ENCODE measurements at places on chromosomes 5 and 9.
A peak's percentile ranks its signal among the peaks of the same experiment; 100 is the strongest.

DNA sequence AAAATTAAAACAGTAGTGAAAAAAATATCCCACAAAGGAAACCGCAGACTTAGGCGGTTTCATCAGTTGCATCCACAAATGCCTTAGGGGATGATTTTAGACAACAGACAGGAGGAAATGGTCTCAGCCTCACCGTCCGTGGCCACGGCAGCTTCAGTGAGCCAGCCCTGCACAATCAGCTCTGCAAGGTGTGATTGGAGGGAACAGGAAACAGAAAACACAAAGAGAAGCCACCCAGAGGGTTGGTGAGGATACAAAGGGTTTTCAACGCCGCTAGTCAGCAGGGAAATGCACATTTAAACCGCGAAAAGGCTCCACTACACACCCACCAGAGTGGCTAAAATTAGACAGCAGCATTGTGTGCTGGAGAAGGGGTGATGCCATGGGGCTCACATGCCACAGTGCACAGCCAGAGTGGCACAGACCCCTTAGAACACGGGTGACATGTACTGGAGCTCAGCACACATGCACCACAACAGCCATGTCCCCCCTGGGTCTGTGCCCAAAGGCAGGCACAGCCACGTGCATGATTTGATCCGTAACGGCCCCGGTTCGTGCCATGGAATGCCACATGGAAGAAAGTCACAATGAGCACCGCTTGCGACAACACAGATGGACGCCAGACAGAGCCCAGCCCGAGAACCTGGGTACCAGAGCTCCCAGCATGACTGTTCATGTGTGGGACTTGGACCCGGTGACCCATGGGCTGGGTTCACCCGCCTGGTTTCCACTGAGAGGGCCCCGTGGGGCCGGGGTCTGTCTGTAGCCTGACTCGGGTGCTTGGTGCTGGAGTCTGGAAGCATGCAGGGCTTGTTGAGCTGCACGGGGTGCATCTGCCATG, 18.3 kb upstream of the TERT start:
- DNase-seq, result peak; percentile 24

GRCh38 chr5:141051521-141051866, 320 bp downstream of the PCDHB1 start:
- no peak for DNase-seq

DNA sequence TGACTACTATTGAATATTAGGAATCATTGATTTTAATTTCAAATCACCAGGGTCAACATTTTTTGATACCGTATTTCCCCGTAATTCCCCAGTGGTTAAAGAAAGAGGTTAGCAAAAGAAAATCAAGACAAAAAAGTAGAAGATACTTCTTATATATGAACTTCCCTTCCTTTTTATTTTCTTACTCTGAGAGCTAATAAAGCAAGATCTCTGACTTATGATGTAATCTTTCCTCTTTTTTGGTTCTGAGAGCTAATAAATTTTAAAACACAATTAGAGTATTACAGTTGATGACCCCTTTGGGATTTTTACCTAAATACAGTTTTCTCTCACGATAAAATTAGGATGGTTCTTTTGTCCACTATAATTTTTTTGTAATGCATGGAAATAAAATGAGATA, 9.2 kb upstream of the FYB1 start:
- DNase-seq, result no peak

DNA sequence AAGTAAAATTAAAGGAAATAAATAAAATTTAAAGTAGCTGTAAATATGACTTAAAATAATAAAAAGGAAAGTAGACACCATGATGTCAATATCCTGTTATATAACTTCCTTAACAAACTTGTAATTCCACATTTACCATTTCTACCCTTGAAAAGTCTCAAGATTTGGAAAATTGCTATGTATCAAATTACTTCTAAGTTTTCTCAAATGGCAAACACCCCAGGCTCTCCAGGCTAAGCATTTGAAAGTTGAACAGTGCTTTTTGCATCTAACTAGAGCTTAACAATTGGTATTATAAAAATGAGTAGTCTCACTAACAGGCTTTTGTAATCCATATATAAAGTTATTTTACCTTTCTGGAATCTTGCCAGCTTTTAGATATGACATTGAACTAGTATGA, 41.5 kb upstream of the MACIR start:
- no peak for DNase-seq

DNA sequence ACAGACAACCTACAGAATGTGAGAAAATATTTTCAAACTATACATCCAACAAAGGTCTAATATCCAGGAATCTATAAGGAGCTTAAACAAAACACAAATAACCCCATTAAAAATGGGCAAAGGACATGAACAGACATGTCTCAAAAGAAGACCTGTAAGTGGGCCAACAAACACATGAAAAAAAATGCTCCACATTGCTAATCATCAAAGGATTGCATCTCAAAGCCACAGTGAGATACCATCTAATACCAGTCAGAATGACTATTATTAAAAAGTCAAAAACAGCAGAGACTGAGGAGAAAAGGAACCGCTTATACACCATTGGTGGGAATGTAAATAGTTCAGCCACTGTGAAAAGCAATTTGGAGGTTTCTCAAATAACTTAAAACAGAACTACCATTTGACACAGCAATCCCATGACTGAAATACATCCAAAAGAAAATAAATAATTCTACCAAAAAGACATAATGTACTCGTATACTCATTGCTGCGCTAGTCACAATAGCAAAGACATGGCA, 39.1 kb upstream of the C5orf63 start:
- DNase-seq, result no peak

GRCh38 chr9:97480174-97480573, 21.3 kb upstream of the TMOD1 start:
- no peak for DNase-seq

DNA sequence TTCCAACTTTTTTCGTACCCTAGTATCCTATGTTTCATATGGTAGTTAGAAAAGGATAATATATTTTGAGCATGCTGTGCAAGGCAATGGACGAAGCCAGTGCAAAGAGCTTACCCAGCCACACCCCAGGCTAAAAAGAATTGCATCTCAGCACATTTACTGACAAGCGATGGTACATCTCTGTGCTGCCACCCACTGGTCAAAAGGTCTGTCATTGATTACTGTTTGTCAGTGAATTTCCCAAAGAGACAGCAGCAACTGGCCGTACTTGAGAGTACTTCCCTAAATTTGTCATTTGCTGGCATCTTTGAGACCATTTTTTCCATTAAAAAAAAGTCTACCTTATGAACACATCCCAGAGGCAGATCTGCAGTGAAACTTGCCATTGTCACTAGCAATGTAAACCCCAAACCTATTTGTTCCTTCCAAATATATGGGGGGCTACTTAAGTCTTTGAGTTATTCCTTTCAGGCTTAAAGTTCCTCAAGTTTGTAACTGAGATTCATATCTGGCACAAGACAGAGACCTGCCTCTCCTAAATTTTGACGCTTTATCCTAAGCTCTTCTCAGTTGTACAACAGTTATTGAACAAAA, 184.3 kb downstream of the CTNND2 start:
- no peak for DNase-seq

- no peak for DNase-seq
Observed at GRCh38 chr9:31393240-31393639, 991.2 kb upstream of the ACO1 start.

DNA sequence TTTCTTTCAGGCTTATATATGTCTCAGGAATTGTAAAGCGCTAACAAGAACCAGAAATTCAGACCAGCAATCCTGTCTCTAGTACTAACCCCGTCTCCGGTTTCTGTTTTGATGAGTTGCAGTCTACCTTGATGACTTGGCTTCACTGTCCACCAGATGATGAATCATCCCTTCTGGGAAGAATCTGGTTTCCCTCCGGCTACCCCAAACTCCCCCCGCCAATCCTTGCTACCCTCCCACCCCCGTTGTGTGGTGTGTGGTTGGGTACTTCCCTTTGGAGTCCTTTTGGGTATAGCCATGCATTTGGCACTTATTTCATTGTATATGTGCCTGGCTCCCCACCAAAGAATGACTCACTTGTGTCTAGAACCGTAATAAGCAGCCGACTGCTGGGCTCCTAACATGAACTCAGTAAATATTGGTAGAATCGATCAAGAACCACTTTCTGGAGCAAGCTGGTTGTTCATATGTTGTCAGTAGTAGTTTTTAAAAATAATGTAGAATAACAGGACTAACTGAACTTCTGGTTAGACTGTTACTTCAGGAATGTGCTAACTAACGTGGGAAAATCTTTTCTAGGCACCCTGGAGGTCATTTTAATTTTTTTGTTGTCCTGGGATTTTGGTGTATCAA, 8.3 kb upstream of the TGFBI start:
- DNase-seq, result no peak

DNA sequence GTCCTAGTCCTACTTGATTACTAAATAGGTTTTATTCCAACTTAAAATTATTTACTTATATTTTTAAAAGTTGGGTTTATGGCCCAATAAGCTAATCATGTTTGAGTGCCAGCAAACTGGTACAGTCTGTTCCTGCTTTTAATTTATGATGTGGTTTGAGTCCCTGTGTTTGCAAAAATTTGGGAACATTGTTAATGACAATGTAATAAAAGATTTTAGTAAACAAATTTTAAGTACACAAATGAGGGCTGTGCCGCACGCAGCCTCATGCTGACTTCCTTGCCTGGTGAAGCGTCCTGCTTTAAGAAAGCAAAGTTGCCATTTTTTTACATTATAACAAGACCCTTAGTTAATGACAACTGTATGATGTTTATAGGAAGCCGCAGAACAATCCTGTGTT, 96.8 kb upstream of the MAP1B start:
- no peak for DNase-seq

- DNase-seq, result no peak
Observed at GRCh38 chr5:136776022-136776927, 410.9 kb upstream of the TRPC7 start.

- no peak for DNase-seq
Observed at GRCh38 chr9:93124793-93125192, 9.3 kb downstream of the NINJ1 start.

- DNase-seq, result no peak
Observed at GRCh38 chr9:100070104-100071041, 28.4 kb downstream of the ERP44 start.

GRCh38 chr5:56288873-56289601, 55.9 kb upstream of the ANKRD55 start:
- DNase-seq, result no peak

DNA sequence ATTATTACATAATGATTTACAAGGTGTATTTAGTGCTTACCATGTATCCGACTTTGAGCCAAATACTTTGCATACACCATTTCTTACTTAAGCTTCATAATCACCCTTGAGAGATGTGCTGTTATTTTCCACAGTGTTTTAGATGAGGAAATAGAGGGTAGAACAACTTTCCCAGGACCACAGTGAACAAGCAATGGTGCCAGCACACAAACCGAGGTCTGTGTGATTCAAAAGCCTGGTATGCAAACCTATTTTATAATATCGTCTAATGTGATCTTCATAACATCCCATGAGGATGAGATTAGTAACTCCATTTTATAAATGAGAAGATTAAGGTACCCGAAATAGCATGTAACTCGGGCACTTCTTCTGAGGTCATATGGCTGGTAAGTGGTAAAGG, 294.7 kb downstream of the NSG2 start:
- no peak for DNase-seq

DNA sequence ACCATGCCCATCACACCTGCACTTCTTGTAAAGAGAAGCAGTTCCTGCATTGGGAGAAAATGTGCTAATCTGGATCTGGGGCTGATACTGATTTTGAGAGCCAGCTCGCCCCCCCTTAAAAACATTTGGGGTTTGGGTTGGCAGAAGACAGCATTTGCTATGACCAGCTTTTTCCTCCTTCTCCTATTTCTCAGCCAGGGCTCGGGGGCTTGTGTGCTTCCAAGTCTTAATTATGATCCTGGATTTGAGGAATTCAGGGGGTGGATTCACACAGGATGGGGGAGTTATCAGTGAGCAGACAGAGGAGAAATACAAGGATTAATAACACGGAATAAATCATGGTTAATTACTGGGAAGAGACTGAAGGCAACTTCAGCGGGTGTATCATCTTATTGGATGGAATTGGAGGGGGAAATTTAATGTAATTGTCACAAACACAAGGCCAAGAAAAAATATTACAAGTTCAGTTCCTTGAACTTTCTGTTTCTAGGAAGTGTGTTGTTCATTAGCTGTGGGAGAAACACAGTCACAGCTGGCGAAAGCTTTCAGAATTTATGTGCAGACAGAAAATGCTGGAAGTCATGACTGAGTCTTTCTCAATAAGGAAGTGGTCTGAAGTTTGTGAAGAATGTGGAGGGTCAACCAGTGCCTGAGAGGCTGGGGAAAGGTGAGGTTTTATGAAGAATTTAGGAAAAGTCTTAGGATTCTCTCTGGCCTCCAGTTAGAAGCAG, 15.3 kb downstream of the C9orf152 start:
- DNase-seq, result no peak

DNA sequence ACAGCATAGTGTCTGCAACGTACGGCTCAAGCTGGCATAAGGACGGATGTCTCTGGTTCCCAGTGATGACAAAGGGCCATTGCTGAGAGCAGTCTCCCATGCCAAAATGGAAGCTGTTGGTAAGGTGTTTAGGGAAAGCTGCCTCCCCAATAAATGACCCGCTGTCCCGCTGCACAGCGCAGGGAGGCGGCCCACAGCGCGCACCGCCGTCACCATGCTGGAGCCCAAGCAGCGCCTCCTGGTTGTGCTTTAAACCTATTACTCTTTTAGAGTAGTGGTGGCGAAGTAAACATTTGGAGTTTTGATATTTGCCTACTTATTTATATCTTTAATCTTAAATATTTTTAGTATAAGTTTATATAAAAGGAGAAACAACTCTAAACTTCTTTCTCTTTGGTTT, 70.4 kb upstream of the C5orf63 start:
- no peak for DNase-seq

GRCh38 chr9:34575241-34575640, 14.3 kb downstream of the CNTFR start:
- no peak for DNase-seq

DNA sequence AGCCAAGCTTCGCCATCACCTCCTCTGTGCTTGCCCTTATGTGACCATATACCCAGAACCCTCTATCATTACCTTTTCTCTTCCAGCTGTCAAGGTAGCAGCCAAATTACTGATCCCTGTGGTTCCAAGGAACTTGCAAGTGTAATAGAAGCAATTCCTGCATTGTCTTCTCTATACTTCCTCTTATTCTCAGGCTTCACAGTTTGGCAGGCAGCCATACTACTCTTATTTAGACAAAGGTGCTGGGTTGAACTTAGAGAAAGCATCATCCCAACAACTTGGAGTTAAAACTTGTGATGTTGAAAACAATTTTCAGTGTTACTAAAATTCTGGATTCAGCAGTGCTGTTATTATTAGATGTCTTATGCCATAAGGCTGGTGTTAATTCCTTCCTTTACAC, 93.2 kb downstream of the NLN start:
- no peak for DNase-seq

GRCh38 chr9:22103685-22104575, 94.8 kb upstream of the CDKN2B start:
- no peak for DNase-seq

GRCh38 chr5:59923465-59923864, 29.9 kb upstream of the PDE4D start:
- DNase-seq, result no peak

GRCh38 chr9:111030492-111030891, 7.8 kb downstream of the LPAR1 start:
- DNase-seq, result no peak

GRCh38 chr9:130128251-130128650, 44.0 kb upstream of the NCS1 start:
- peak; percentile 66 for DNase-seq
